ENCODE measurements at places on chromosomes 1 and 21.

DNA sequence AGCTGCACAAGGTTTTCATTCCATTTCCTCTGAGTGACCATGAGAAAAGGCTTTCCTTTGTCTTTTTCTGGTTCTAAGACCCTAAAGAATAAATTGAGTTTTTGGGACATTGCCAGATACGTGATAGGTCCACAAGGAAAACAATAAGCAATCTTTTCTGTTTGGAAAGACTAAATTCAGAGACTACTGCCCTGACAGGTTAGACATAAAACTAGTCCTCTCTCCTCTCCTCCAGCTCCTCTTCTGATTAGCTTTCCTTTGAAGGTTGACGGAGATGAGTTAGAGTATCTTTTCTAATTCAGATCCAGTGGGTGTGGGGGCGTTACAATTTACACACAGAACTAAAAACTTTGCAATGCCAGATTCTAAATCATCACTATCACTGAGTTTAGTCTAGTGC lies 57.8 kb upstream of the C1orf53 start:
- DNase-seq: no peak

DNA sequence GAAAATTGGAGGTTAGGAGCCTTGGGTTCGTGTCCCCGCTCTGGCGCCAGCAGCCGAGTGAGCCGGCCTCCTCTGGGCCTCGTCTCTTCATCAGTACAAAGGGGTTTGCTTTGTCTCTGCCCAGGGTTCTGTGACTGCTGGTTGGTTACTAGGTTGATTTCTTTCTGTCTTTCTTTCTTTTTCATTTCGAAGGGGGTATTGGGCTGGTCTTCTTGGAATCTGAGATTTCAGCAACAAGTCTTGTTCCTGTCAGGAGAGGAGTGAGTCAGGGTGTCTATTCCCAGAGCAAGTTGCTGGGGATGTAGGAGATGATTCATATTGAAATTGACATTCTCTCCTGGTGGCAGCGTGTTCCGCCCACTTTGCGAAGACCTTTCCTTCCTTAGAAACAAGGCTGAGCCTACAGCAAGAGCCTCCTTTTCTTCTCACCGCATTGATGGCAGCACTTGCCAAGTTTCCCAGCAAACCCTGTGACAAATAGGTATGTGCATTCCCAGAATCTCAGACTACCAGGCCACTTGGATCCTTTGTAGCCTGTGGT lies 79.2 kb downstream of the MAN1C1 start:
- DNase-seq: no peak

- DNase-seq: no peak
Measured at GRCh38 chr1:112937495-112937894, 18.5 kb downstream of the SLC16A1 start.

- no peak for DNase-seq
Measured at GRCh38 chr1:5704561-5705514, 287.4 kb downstream of the NPHP4 start.

- no peak for DNase-seq
Measured at GRCh38 chr1:171727778-171728177, 14.1 kb downstream of the VAMP4 start.

GRCh38 chr1:53645690-53646078 lies 93.3 kb downstream of the GLIS1 start:
- DNase-seq: no peak

DNA sequence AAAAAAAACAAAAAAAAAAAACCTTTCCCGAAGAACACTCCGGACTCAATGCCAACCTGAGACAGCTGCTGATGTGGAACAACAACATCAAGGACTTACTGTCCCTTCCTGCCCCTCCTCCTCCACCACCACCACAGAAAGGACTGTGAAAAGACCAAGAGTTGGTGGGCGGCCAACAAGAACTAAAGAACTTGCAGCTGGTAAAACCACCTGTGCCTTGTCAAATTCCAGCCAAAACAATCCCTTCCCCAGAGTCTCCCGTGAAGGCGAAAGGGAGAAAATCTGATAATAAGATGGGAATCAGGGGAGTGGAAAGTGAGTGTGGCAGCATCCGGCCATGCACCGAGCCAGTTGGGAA lies 88.9 kb downstream of the PROX1 start:
- no peak for DNase-seq

GRCh38 chr1:32337855-32338636 lies 2.0 kb upstream of the MARCKSL1 start:
- DNase-seq: no peak

DNA sequence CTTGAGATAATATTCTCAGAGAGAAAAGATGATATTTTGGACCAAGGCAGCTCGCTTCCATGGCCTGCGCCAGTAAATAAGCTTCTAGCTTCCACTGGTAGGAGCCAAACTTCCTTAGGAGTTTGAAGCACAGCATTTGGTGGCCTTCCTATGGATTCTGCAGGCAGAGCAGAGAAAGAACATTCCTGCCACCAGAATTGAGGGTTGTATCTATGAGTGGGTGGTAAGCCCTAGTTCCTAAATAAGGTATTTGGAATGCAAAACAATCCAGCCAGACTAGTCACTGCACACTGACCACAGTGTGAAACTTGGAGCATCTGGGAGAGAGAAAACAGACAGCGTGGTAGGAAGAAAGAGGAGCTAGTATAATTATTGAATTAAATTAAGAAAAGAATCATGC lies 54.1 kb upstream of the BCAR3 start:
- no peak for DNase-seq

Data from T-helper 1 cell (primary cell).